Type B pancreatic cell (in vitro differentiated cells): ENCODE measurements at places on chromosomes 16 and 17. TPM values are rescaled to one million over a fixed set of nuclear protein-coding genes. Genes with fewer than 3 reads are reported as not detected.
A peak's percentile ranks its signal among the peaks of the same experiment; 100 is the strongest.

DNA sequence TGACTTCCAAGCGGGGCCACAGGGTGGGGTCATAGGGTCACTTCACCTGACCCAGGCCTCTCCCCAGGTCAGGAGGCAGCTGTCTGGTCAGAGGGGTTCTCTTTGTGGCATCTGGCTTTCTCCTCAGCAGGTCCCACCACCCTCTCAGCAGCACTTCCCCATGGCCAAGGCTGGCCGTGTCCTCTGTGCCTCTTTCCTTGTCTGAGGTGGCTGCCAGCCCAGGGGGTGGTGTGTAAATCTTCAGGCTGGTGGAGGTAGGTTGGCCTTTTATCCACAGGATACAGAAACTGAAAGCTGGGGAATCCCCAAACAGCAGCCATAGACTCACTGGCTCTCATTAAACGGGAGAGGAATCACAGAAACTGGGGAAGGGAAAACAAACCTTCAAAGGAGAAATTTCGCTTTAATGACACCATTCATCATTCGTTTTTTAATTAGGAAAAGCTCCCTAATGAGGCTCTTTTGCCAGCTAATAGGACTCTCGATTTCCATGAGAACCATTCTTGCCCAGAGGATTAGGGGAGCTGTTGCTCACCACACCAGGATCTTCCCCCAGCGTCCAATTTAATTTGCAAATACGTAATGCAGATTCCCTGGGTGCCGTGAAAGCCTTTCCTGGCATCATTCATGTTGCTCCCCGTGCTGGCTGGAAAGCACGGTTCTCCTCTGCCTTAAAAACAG, 18.0 kb downstream of the C17orf75 start:
- H3K4me1 ChIP-seq = peaks cover 13% of the 10 kb centered on the region
- H3K27me3 ChIP-seq = no peaks in the 10 kb centered on the region
- no peaks in the 10 kb centered on the region for H3K36me3 ChIP-seq
- no peak for DNase-seq
- H3K27ac ChIP-seq = no peak overlapping the region

Gene PDILT
- total RNA-seq = not detected in 2 replicates

- H3K27me3 ChIP-seq = peaks cover 18% of the 10 kb centered on the region
- peaks cover 5% of the 10 kb centered on the region for H3K4me1 ChIP-seq
- H3K27ac ChIP-seq = no peak overlapping the region
Observed at GRCh38 chr17:79677646-79678045, 53.1 kb upstream of the ENPP7 start.

- no peak overlapping the region for H3K4me3 ChIP-seq
- H3K27ac ChIP-seq = no peak overlapping the region
- no peaks in the 10 kb centered on the region for H3K4me1 ChIP-seq
- no peaks in the 10 kb centered on the region for H3K36me3 ChIP-seq
- no peaks in the 10 kb centered on the region for H3K27me3 ChIP-seq
Observed at GRCh38 chr16:61730997-61731396, 305.2 kb downstream of the CDH8 start.

Gene UMOD
- not detected in 2 replicates for total RNA-seq

Gene CYB5B
- 91.9 and 104 TPM in 2 replicates for total RNA-seq

GRCh38 chr17:52938623-52939230, 780.2 kb upstream of the CA10 start:
- DNase-seq = no peak
- no peaks in the 10 kb centered on the region for H3K27me3 ChIP-seq
- peaks cover 4% of the 10 kb centered on the region for H3K36me3 ChIP-seq
- no peak overlapping the region for H3K4me3 ChIP-seq
- no peak overlapping the region for H3K27ac ChIP-seq

- H3K27ac ChIP-seq = peak overlapping the region; percentile 54
- H3K27me3 ChIP-seq = no peaks in the 10 kb centered on the region
- H3K4me3 ChIP-seq = no peak overlapping the region
- no peak for DNase-seq
- H3K4me1 ChIP-seq = peaks cover 9% of the 10 kb centered on the region
Observed at GRCh38 chr16:8878523-8878911, 3.6 kb upstream of the LITAFD start.

DNA sequence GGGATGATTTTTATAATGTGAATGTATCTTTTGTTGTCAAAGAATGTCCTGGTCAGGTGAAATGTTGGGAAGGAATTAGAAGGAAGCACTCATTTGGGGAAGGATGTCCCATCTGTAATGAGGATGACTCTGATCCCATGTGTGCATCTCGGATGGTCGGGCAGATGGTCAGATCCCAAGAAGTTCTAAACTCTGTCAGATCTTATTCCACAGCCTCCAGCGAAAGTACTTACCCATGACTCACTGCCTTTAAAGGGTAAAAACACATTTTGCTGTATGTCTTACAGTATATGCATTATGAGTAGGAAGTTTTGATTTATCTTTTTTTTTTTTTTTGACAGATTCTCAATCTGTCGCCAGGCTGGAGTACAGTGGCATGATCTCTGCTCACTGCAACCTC, 548 bp upstream of the KRTAP4-11 start:
- H3K27me3 ChIP-seq = no peaks in the 10 kb centered on the region
- no peak overlapping the region for H3K27ac ChIP-seq
- peaks cover 4% of the 10 kb centered on the region for H3K4me1 ChIP-seq
- DNase-seq = no peak
- H3K4me3 ChIP-seq = no peak overlapping the region
- no peaks in the 10 kb centered on the region for H3K36me3 ChIP-seq

DNA sequence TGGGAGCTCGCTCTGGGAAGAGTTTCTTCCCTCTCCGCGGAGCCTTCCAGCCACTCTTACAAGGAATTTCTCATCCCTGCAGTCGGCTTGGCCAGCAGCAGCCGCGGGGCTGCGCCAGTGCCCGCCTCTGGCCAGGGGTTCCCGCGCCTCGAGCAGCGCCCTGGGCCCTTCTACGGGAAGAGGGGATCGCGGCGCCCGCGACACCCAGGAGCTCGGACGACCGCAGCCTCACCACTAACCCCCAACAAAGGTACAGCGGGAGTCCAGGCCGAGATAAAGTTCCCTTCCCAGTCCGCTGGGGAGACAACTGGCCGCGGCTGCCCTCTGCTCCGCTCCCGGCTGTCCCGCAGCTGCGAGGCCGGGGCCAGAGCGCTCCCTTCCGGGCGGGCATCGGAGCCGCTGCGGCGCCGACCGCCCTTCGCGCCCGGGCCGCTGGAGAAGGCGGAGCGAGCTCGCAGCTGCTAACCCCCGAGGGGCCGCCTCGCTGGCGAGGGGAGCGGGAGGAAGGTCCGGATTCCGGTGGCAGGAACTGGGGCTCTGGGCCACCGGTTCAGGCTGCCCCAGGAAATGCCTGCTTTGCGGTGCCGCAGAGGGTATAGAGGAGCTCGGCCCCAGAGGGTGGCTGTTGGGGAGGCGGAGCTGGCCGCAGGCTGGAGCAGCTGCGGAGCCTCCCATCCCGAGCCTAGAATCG, 3.6 kb upstream of the HS3ST3B1 start:
- peak; percentile 79 for DNase-seq
- peak overlapping the region; percentile 84 for H3K4me3 ChIP-seq
- peaks cover 83% of the 10 kb centered on the region for H3K27me3 ChIP-seq
- H3K4me1 ChIP-seq = peaks cover 23% of the 10 kb centered on the region
- peaks cover 3% of the 10 kb centered on the region for H3K36me3 ChIP-seq
- peak overlapping the region; percentile 63 for H3K27ac ChIP-seq
